ENCODE measurements at places on chromosomes 3 and 15.

DNA sequence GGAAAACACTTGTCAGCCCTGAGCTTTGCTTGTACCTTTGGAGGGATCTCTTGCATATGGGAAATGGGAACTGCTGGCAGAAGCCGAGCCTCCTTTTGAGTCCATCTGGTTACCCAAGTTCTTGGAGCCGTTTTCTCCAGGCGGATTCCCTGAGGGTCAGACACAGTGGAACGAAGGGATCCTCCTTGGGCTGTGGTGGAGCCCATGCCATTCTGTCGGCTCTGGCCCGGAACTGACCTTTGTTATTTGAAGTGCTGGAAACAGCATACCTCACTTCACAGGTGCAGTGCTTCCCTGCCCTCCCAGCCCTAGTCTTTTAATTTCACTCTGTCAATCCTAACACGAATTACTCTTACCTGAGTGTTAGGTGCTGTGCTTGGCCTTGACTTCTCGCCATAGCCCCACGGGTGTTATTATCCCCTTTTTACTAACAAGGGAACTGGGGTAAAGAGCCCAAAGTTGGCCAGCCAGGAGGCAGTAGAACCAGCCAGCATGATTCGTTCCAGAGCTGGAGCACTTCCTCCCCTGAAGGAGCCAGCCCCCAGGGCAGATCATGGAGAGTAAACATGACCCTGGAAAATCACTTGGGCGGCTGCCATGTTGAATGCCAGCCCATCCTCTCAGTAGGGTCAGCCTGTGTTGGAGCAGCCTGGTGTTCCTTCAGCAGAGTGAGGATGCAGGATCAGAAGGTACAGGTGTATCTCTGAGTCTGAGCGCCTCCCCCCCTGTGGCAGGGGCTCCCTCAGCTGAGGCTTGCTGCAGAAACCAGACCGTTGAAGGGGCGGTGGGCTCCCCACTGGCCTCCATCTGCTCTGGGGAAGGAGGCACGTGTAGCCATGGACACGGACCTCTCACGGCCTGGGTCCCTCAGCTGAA, 143.2 kb downstream of the DNAJB8 start:
- DNase-seq = no peak

- no peak for DNase-seq
Observed at GRCh38 chr15:73518180-73518862, 75.4 kb downstream of the REC114 start.

DNA sequence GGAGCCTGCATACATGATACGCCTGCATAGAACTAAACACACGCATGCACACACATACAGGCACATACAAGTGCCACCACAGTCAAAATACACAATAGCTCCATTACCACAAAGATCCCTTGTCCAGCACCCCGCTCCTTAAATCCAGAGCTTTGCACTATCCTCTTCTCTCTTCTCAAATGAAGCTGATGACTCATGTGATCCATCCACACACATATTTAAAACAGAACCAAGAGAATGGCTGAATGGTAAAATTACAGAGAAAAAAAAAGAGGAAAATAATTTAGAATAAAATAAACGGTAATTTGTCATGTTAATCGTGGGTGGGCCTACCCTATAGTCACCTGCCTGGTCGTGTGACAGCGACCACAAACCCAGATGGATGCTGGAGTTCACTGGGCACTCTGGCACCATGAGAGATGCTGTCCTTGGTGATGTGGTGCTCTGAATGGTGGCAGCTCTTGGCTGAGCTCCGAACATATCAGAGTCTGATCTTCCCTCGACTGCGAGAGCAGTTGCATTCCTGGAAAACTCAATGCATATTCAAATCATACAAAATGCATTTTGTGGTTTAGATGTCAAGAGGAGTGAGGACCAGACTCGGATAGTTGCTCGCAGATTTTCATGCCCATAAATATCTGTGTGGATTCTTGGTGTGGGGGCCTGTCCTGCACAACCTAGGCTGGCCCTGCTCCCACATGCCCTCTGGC, 8.9 kb downstream of the IQSEC1 start:
- no peak for DNase-seq

GRCh38 chr3:127673191-127674100, 694 bp downstream of the ABTB1 start:
- no peak for DNase-seq

DNA sequence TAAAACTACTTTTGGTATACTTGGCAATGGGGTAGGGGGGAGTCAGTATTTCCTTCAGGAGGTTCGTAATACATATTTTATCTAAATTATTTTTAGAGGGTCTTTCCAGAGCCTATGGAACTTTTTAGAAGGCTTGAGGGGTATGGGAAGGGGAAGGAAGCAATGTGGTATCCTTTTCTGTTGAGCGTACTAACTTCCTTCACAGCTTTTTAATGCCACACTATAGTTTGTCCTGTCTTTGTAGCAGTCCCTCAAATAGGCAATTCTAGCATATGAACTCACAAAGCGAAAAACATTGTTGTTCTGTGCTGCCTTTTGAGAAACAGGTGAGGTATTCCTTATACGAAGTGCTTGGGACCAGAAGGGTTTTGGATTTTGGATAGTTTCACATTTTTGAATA, 22.3 kb upstream of the P2RY13 start:
- no peak for DNase-seq

GRCh38 chr3:160739079-160739478, 17.0 kb upstream of the PPM1L start:
- DNase-seq = no peak

- DNase-seq = no peak
Observed at GRCh38 chr3:43254125-43254524, 32.2 kb upstream of the SNRK start.

DNA sequence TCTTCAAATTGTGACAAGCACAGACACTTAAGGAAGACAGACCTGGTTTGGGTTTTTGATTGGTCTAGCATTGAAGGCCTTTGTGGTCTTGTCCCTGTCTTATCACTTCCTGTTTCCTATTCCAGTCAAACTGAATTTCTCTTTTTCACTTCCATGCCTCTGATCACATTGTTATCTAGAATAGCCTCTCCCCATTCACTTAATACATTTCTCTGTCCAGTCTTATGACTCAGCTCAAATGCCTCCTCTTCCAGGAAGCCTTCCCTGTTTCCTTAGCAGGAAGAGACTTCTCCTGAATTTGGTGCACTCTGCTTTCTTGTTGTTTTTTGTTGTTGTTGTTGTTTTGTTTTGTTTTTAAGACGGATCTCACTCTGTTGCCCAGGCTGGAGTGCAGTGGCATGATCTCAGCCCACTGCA, 45.5 kb downstream of the LIMD1 start:
- no peak for DNase-seq

DNA sequence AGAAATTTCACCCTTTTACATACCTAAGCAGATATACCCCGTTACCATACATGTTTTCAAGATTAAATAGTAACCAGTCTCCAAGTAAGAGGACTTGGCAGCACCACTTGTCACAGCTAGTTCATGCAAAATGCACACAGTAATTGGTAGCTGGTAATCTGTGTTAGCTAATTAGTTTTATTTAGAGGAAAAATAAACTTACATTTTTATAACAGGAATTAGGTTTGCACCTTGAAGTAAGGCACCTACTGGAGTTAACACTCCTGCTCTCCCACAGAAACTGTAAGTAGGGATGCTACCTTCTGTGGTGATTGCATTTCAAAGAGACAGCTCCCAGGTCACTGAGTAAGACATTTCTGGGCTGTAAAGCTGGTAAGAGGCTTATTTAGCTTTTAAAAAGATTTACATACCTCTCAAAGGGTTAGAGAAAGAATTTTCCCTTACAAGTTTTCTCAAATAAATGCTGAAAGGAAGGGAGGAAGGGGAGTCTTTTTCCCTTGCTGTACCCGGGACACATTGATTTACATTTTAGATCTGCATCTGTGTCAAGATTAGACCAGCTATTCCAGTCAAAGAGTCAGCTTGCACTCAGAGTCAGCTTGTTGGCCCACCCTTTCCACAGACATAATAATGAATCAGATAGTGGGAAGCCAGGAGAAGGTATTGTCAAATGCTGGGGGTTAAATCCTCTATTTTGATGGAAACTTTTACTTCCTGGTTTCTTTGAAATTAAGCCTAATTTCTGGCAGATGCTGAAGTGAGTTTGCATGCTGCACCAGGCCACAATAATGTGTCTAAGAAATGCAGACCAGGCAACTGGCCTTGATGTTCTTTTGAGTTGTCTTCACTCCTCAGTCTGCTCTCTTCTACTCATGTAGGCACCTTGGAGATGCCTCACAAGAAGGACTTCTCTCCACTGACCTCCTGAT, 77.6 kb upstream of the CHD2 start:
- DNase-seq = no peak

DNA sequence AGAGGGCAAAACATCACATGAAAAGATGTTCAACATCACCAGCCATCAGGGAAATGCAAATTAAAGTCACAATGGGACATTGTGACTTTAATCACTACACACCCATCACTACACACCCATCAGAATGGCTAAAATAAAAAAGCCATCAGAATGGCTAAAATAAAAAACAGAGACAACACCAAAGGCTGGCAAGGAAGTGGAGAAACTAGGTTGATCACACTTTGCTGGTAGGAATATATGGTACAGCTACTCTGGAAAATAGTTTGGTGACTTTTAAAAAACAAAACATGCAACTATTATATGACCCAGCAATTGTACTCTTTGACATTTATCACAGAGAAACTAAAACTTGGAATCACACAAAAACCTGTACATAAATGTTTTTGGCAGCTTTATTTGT, 15.1 kb upstream of the ABHD5 start:
- no peak for DNase-seq

GRCh38 chr3:134237454-134238145, 13.1 kb downstream of the RYK start:
- DNase-seq = no peak

- no peak for DNase-seq
Observed at GRCh38 chr3:129745253-129745652, 138.8 kb upstream of the PLXND1 start.

DNA sequence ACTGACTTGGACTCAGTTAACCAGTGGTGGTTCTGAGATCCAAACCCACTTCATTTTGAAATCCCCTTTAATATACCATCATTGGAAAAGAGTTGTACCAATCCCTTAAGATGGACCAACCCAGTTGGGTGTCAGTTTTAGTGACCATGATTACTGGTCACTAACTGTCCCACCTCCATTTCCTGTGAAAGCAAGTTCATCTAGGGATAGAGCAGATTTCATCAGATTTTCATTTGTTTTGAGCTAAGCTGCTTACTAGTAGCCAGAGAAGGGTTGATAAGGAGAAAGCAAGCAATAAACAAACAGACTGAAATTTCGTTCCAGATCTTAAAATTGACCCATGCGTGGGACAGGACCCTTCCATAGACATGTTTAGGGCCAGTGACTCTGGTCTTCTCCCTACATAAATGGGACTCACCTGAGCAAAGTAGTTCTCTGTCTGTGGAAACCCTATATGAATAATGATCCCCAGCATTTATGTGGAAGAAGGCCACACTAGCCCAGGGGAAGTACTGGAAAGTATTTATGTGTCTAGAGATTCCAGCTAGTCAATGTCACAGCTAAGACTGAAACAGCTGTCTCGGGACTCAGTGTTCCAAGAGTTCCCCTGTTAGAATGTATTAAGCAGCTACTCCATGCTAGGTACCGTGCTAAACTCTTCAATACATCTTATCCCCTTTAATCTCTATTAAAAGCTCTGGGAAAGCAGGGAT, 196.0 kb upstream of the BCL6 start:
- no peak for DNase-seq

DNA sequence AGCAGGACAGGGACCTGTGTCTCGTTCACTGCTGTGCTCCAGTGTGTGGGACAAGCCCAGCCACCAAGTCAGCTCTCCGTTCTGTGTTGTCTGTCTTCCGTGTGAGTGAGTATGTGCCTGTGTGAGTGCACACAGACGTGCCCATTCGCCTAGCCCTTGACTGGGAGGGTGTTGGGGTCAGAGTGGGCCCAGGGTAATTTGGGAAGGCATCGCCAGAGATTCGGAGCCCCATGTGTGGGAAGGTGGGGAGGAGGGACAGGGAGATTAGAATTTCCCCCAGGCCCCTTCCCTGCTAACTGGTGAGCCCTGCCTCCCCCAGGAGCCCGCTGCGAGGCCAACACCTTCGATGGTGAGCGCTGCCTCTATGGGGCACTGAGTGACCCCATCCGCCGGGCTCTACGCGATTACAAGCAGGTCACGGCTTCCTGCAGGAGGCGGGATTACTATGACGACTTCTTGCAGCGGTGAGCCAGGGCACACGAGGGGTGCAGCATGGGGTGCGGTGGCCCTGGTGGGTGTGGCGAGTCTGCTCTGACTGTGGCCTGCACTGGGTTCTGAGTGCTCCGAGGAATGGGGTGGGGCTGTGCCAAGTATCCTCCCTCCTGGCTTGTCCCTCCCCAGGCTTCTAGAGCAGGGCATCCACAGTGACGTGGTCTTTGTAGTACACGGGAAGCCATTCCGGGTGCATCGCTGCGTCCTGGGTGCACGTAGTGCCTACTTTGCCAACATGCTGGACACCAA, 3.1 kb downstream of the ABTB1 start:
- DNase-seq = no peak

- no peak for DNase-seq
Observed at GRCh38 chr3:53144446-53144845, 14.2 kb upstream of the RFT1 start.

GRCh38 chr3:157420606-157421130, 16.0 kb upstream of the PTX3 start:
- DNase-seq = no peak

GRCh38 chr3:71099997-71100719, 483.4 kb downstream of the FOXP1 start:
- DNase-seq = no peak

DNA sequence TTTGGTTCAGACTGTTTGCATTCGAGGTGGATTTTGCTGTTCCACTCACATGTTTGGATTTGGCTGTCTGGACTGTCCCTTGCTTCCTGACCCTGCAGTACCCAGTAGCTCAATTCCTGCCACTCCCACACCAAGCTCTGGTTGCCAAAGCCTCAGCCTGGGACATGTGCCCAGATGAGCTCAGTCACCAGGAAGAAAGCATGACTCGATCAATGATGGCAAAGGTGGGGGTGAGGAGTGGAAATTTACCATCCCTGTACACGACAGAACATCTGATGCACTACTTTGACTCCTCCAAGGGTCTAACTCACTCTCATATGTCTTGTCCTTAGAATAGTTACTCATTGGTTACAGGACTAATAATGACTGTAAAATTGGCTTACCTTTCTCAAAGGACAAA, 45.2 kb downstream of the ZNF385D start:
- DNase-seq = no peak

DNA sequence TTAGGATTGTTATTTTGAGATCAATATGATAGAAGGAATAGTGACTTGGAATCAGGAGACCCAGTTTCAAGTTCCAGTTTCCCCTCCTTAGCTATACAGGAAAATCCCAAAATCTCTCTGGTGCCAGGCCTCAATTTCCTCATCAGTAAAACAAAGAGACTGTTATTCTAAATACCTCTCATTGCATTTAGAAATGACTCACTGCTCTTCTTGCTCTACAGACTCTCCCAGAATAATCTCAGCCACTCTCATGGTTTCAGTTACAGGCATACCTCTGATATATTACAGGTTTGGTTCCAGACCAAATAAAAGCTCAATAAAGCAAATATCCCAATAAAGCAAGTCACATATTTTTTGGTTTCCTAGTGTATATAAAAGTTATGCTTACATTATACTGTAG, 28.3 kb downstream of the IMPG2 start:
- DNase-seq = no peak

Measured in cortex of kidney (tissue), 1 donor.